ENCODE measurements at places on chromosomes 6 and 20.

GRCh38 chr6:147911686-147912085, 403.2 kb downstream of the SAMD5 start:
- DNase-seq = no peak

DNA sequence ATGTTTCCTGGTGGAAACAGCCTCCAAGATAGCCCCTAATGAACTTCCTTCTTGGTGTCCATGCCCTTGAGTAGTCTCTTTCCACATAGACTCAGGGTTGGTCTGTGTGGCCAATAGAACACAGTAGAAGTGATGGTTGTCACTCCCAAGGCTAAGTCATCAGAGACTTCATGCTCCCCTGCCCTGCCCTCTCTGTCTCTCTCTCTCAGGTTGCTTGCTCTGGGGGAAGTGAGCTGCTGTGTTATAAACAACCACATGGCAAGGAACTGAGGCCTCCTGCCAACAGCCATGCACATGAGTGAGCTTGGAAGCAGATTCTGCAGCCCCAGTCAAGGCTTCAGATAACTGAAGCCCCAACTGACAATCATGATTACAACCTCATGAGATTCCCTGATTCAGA, 85.3 kb upstream of the SLC22A16 start:
- DNase-seq = no peak

DNA sequence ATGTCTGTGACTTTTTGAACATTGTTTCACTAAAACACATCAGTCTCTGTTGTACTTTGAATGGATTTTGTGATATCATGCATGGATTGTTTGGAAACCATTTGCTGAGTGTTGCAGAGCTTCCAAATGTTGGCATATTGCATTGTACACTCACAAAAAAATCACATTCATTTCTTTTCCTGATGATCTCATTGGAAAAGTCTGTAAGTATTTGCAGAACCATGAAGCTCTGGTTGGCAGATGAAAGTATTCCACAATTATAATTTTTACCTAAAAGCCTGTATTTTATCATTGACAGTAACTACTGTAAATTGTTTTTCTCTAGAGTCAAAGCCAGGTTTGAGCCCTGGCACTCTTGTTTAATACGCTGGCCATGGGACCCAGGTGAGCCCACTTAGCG, 42.1 kb downstream of the VAPB start:
- peak; percentile 23 for DNase-seq

DNA sequence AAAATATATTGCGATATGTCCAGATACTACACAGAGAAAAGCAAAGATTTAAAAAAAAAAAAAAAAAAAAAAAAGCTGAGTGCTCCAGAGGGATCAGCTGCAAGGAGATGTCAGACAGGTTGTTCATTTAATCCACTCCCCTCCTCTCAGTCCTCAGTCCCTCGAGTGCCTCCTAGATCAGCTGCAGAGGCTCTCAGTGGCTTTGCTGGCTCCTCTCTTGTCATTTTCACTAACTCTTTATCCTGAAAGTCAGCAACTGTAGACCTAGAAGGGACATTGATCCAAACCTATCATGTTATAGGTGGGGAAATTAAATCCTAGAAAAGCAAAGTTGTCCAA, 61.6 kb downstream of the KIAA0319 start:
- DNase-seq = no peak

- DNase-seq = no peak
These were observed 42.3 kb downstream of the CHMP4B start for GRCh38 chr20:33853507-33853813.

GRCh38 chr6:68675548-68675947, 40.5 kb downstream of the ADGRB3 start:
- no peak for DNase-seq

GRCh38 chr6:142671791-142672190, 273.2 kb downstream of the HIVEP2 start:
- DNase-seq = no peak

DNA sequence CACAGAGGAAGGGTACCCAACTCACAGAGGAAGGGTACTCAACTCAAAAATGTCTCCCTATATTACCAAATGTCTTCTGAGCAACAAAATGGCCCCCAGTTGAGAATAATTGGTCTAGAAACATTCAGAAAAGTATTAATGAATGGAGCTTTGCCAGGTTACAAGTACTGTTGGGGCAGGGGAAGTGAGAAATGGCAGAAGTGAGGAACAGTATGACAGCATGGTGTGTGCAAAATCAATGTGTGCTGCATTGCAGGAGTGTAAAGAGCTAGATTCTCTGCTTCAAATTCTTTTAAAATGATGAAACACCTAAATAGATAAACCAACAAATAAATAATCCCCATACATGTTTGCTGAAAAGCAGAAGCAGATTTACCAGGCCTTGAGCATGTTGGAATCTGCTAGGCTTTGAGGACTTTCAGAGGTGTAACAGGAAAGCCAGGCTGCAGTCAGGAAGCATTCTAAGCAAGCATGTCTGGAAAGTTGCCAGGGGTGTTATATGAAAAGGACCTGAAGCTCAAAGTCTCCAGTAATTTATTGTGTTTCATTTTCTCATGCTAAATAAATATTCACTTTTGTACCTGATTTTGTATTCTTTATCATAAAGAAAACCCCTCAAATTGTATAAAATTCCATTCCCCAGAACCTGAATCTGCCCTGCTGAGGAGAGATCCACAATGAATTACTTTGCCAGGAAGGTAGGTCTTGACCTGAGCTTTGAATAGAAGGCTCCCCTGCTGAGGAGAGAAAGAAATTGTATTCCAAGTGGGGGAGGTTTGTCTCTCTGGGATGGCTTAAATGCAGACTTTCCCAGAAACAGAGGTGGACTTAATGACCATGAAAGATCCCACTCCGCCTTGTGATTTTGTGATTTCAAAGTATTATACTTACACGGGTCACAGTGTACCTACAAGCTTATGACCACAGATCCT, 265.0 kb upstream of the MARCKS start:
- DNase-seq = peak; percentile 60

DNA sequence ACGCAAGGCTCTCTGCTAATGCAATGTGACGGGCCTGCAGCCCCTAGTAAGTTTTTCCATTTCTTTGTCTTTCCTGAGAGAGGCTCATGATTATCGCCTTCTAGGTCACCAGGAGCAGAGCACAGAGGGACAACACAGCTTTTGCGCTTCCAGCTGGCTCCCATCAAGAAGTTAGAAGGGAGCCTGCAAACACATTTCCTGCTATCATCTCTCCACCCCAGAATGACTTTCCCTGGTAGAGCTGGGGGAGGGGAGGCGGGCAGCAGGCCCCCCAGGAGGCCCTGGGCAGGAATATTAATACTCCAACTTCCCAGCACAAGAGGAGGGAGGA, 35.7 kb upstream of the CCDC167 start:
- no peak for DNase-seq

DNA sequence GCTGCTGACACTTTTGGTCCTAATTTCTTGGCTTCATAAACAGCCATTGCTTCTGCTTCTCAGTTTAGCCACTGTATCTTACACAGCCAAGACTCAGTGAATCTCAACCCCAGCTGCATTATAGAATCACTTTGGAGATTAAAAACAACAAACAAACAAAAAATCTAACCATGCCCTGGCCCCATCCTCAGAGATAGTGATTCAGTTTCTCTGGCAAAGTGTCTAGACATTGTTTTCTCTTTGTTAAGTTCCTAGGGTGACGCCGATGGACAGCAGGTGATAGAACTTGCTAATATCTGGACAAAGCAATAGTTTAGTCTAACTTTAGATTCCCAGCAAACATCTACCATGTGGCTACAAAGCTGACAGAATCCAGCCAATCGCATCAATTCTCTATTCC, 2.9 kb downstream of the ADGRF5 start:
- DNase-seq = no peak

GRCh38 chr6:151026041-151026663, 160.7 kb downstream of the MTHFD1L start:
- no peak for DNase-seq

DNA sequence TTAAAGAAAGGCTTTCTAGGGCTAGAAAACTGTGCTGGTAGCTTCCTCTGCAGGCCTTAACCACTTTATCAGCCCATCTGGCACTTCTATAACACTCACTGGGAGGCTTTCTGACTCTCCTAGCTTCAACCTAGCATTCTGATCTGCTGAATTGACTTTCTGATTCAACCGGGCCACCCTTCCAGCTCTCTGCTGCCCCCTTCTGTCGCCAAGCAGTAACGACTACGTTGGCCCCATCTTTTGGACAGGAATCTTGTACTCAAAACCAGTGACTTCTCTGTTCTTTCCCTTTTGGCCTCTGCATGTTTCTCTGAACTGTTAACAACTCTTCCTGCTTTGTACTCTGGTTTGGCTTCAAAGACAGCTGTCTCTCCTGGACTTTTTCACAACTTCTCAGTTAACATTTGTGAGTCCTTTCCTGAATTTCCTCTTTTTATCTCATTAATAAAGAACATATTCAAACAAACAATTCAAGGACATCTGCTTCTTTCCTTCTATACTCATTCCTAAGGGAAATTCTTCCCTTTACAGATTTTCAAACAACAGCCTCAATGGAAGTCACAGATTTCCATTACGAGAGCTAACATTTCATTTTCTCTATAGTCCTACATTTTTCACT, 43.9 kb upstream of the FAM135A start:
- DNase-seq = peak; percentile 63

DNA sequence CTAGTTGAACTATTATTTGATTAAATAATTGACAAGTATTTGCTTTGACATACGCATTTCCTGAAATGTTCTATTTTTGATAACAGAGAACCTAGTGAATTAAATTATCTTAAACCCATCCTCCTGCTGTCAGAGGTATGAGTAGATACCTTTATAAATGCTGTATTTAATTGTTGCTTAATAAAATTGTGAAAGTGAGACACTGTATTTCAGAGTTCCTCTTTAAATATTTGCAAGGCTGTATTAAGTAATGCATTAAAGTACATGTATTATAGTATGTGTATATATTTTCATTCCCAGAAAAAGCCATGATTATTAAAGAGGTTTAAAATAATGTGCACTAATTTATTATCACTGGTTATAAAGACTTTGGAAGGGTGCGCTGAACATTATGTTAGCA, 483.8 kb downstream of the TFAP2B start:
- no peak for DNase-seq

DNA sequence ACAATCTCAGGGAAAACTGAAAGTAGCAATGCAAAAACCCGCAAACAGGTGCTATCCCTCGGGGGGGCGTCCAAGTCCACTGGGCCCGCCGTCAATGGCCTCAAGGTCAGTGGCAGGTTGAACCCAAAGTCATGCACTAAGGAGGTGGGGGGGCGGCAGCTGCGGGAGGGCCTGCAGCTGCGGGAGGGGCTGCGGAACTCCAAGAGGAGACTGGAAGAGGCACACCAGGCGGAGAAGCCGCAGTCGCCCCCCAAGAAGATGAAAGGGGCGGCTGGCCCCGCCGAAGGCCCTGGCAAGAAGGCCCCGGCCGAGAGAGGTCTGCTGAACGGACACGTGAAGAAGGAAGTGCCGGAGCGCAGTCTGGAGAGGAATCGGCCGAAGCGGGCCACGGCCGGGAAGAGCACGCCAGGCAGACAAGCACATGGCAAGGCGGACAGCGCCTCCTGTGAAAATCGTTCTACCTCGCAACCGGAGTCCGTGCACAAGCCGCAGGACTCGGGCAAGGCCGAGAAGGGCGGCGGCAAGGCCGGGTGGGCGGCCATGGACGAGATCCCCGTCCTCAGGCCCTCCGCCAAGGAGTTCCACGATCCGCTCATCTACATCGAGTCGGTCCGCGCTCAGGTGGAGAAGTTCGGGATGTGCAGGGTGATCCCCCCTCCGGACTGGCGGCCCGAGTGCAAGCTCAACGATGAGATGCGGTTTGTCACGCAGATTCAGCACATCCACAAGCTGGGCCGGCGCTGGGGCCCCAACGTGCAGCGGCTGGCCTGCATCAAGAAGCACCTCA, 166.3 kb downstream of the DTNBP1 start:
- no peak for DNase-seq

DNA sequence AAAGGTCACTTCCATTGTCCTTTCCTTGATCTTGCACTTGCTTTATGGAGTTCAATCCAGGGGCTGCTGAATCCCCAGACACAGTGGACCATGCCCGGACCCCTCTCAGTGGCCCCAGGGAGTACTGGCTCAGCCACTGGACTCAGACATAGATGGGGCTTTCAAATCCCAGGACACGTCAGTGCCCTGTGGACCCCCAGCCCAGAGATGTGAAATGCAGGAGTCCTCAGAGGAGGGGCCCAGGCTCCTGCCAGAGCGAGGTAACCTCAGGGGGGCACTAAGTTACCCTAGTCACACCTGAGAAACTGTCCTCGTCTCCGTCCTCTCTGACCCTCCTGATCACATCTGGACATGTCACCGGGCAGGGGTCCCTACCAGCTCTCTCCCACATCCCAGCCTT, 18.7 kb upstream of the APMAP start:
- DNase-seq = no peak

DNA sequence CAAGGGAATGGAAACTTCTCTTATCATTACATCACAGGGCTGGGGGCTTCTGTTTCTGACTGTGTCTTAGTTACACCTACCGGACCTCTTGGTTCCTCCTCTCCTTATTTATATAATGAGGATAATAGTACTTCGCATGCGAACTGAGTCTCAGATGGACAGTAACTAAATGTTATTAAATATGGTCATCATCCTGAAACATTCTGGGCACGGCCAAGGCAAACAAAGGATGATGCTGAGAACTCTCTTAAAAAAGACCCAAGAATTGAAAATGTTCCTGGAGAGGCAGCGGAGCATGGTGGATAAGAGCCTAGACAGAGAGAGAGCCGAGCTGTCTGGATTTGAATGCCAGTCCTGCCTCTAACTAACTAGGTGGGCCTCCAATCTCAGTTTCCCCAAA, 119.8 kb upstream of the SASH1 start:
- DNase-seq = no peak

DNA sequence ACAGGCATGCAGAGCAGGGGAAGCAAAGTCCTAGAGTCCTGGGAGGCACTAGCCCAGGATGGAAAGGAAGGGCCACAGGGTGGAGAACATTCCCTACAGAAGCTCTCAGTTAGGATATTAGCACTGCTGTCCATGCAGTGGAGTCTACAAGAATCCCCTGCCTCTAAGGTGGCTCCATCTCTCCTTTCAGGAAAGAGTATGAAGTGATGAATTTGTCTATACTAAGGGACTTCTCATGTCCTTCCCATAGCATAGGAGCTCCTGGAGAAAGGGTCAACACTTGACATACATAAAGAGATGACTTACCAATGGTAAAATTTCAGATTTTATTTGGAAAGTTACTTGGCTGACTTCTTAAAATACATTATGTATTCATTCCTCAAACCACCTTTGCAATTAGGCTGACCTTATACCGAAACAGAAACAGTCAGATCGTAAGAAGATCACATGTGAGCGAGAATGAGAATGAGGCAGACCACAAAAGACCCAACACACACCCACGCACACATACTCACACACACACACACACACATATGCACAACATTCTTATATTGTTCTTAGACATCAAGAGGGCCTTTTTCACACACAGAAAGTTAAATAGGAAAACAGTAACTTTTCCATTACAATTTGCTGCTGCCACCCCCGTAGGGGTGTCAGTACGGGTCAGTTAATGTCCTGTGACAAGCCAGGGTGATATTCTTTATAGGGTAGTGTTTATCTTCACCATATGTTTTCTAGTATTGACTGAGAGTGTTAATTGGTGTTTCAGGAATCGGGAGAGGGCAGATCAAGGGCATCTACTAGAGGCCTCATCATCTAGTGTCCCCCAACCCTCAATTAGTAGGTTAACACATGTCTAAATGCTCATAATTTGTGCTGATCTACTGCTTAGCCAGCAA, 159.4 kb downstream of the FAXC start:
- no peak for DNase-seq

GRCh38 chr20:845941-846893, 12.7 kb downstream of the FAM110A start:
- no peak for DNase-seq

GRCh38 chr6:54419885-54420284, 111.6 kb downstream of the TINAG start:
- DNase-seq = peak; percentile 92

Measured in fibroblast of skin of abdomen (primary cell).